Kasumi-1 (cell line): ENCODE measurements at places on chromosomes 2 and 18.

DNA sequence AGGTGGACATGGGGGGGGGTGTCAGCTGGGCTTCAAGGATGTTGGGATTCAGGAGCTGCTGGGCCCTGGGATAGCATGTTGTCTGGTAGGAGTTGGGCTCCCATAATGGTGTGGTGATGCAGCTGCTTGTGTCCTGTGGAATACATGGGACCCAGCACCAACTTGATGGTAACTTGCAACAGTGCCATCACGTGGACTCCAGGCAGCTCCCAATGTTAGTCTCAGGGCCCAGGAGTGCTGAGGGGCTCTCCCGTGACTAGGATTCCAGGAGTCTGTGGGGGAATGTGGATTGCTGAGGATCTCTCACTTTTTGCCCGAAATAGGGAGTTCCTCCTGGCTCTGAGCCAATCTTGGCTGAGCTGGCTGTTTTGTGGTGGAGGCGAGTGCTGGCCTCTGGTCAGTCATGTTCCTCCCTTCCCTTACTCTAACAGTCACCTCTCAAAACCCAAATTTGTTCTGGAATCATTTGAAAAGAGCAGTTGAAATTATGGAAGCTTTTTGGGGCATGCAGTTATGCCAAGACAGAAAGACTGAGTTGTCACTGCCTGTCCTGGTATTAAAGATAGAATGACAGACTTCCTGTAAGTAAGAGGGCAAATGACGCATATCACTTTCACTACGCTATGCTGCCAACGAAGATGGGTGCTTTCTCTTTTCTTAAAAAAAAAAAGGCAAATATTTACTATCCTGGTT, 607.1 kb downstream of the ADCYAP1 start:
- DNase-seq, result no peak

- DNase-seq, result no peak
Measured at GRCh38 chr2:33213648-33214047, 262.8 kb upstream of the RASGRP3 start.

- DNase-seq, result no peak
Measured at GRCh38 chr2:85419009-85419675, 628 bp downstream of the SH2D6 start.

DNA sequence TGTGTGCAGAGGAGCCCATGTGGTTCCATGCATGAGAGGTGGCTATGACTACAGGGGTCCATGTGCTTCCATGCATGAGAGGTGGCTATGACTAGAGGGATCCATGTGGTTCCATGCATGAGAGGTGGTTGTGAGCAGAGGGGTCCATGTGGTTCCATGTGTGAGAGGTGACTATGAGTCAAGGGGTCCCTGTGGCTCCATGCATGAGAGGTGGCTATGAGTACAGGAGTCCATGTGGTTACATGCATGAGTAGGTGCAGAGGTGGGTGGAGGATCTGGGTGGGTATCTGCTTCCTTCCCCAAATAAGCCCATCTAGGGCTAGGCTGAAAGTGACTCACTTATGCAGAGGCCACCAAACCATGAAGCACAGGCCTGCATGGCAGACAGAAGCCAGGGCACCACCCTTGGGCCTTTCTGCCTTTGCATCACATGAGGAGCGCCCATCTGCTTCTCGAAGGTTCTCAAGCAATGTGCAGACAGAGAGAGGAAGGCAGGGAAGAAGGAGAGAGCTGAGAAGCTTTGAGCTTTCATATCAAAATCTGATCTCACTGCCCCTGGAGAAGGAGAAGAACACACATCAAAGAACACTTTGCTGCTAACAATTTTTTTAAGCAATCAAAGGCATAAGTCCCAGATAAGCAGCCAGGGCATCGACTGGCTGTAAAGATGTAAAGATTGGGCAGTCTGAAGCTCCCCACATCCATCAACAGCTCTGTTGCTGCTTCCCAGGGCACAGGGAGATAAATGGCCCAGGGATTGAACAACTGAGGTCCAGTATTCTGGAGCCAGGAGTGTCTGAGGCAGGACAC, 137.6 kb downstream of the TNS1 start:
- DNase-seq, result no peak

DNA sequence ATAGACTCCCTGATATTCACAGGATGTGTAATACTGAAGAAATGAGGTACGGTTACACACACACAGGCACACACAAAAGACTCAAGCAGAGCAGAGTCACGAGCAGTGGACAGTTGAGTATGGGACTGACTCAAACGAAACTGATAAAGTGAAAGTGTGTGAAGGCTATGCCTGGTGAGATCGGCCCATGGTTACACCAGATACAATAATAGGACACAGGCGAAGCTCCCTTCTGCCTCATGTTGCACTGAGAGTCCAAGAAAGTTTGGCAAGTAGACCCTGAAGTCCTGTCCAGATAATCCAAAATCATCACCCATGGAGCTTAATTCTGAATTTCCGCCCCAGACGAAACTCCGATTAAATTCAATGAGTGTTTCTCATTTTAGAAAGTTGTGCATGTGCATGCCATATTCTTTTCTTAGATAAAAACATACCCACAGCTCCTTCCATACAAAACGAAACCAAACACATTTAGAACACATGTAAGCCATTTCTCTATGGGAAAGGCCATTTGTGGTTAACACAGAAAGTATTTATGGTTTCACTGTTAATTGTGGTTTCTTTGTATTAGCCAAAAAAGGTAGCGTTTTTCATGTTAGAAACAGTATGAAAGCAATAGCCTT, 567.6 kb downstream of the PLCL1 start:
- no peak for DNase-seq

- no peak for DNase-seq
Measured at GRCh38 chr18:22432657-22433137, 15.0 kb upstream of the CTAGE1 start.
